Activated CD8-positive, alpha-beta memory T cell treated with anti-CD3 and anti-CD28 coated beads, Interleukin-2, amount 50 U/mL, for 4 hours (primary cell): ENCODE measurements at places on chromosomes 3 and 15.
A peak's percentile ranks its signal among the peaks of the same experiment; 100 is the strongest.

DNA sequence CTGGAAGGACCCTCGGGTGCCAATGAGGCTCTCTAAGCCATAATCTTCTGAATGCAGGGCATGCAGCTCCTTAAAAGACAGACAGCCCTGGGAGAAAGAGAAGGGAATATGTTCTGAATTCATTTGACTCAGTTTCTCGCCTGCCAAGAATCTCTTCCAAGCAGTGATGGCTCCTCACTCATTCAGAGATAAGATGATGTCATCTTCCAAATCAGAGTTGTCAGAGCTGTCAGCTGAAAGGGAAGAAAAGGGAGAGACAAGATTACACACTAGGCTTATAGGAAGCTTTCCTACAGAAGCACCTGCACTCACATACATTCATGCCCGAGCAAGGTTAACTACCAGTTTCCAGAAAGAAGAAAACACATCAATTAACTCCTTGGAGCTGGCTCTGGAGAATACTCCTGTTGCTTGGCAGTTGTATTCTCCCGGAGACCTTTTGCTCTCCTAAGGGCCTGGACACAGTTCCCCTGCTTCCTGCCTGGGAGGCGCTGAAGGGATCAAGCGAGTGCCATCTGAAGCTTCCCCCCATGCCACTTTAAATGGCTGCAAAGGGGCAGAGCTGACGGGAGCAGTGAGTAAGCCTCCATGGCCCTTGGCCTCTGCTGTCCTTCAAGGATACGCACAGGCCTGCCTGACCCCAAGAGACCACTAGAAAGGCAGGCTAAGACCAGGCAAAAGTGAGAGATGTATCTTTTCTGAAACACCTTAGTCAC is 7.7 kb downstream of the RBM15B start:
- no peak for DNase-seq

GRCh38 chr15:90221246-90221900 is 12.4 kb downstream of the CIB1 start:
- DNase-seq, result no peak

GRCh38 chr15:60255390-60255789 is 142.4 kb downstream of the ANXA2 start:
- DNase-seq, result no peak

- no peak for DNase-seq
These were observed 191.4 kb downstream of the RPLP1 start for GRCh38 chr15:69643971-69644370.

- DNase-seq, result no peak
These were observed 635.9 kb upstream of the SUCLG2 start for GRCh38 chr3:68290333-68290732.

DNA sequence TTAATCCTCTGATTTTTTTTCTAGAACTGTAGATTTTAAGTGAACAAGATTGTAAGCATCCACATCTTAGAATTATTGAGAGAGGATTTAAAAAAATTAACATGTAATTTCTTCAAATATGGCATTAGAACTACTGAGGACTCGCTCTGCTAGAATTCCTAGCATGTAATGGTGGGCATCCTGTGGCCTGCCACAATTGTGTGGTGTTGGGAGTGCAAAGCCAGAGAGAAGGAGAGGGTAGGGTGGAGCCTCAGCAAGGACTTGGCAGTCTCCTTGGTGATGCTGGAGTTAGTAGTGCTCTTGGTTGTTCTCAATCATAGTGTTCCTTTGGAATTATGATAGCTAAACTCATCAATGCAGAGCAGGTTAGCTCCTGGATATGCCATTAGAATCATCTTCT is 443.9 kb upstream of the TBL1XR1 start:
- no peak for DNase-seq

DNA sequence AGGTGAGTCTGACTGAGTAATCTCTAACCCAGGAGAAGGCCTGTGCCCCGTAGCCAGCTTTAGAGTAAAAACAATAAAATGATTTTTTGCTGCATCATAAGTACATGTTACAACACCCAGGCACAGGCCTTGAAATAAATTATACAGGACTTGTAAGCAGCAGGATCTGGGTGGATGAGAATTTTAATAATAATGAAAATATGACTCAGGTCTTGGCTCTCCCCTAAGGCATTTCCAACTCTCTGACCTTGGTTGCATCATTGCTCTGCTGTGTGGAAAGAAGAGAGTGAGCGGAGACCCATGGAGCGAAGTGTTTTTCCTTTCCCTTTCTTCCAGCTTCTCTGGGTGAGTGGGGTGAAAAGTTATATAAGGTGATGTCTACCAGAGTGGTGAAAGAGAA is 44.6 kb downstream of the EOMES start:
- DNase-seq, result no peak

- no peak for DNase-seq
These were observed 78.2 kb upstream of the TRPM1 start for GRCh38 chr15:31179693-31180092.

GRCh38 chr3:173699353-173699752 is 301.8 kb downstream of the NLGN1 start:
- DNase-seq, result no peak

GRCh38 chr15:78060232-78060631 is 17.3 kb downstream of the TBC1D2B start:
- no peak for DNase-seq

- no peak for DNase-seq
These were observed 3.5 kb upstream of the FYTTD1 start for GRCh38 chr3:197746209-197746608.

GRCh38 chr3:116553355-116553754 is 108.1 kb upstream of the LSAMP start:
- no peak for DNase-seq

- no peak for DNase-seq
These were observed 72.1 kb upstream of the MAGI1 start for GRCh38 chr3:66110840-66111239.

GRCh38 chr15:101498717-101499480 is 9.4 kb upstream of the PCSK6 start:
- no peak for DNase-seq

DNA sequence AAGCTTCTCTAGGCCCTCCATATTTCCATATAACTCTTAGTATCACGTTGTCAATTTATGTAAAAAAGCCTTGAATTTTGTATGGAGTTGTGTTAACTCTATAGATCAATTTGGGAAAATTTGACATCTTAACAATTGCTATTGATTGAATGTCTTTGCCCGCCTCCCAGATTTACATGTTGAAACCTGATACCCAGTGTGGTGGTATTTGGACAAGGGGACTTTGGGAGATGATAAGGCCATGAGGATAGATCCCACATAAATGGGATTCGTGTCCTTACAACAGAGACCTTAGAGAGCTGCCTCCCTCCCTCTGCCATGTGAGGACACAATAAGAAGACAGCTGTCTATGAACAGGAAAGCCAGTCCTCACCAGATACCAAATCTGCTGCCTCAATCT is 21.1 kb upstream of the TNK2 start:
- DNase-seq, result no peak

DNA sequence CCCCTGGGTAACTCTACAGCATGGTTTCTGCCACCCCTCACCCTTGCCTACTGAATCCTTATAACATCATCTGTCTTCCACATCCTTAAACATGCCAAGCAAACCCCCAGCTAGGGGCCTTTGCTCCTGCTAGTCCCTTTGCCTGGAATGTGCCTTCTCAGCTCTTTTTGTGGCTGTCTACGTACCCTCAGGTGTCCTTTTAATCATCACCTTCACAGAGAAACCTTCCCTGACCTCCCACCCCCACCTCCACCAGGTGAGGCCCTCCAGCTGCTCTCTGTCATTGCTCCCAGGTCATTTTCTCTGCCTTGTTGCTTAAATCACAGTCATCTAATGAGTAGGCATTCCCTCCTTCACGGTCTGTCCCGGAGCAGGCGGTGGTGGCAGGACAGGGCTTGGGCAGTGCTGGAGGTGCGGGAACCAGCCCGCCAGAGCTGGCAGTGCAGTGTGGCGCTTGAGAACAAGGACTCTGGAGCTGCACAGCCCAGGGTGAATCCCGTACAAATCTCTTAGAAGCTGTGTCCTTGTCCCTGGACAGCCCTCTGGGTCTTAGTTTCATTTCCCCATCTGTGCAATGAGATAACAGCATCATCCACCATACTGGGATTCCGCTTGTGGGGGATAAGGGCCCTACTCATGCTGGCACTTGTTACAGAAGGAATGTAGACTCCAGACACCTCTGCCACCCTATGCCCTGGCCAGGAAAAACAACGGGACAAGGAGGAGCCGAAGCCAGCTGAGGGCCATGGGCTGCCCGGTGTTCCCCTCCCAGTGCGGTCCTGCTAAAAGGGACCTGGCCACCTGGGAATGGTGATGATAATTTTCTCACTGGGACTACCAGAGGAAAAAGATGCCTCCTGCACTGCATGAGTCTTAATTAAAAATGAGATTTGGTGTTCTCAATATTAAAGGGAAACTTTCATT is 52.1 kb upstream of the IQSEC1 start:
- DNase-seq, result no peak

GRCh38 chr3:17412950-17413530 is 329.4 kb downstream of the TBC1D5 start:
- DNase-seq, result no peak

DNA sequence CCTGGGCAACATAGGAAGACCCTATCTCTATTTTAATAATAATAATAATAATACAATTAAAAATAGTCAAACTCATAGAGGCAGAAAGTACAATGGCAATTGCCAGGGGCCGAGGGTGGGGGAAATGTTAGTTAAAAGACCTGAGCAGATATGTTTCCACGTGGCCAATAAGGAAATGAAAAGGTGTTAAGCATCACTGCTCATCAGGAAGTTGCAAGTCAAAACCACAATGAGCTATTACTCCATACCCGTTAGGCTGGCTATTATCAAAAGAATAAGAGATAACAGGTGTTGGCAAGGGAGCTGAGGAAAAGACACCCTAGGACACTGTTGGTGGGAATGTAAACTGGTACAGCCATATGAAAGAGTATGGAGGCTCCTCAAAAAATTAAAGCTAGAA is 60.4 kb upstream of the PRSS50 start:
- DNase-seq, result no peak

DNA sequence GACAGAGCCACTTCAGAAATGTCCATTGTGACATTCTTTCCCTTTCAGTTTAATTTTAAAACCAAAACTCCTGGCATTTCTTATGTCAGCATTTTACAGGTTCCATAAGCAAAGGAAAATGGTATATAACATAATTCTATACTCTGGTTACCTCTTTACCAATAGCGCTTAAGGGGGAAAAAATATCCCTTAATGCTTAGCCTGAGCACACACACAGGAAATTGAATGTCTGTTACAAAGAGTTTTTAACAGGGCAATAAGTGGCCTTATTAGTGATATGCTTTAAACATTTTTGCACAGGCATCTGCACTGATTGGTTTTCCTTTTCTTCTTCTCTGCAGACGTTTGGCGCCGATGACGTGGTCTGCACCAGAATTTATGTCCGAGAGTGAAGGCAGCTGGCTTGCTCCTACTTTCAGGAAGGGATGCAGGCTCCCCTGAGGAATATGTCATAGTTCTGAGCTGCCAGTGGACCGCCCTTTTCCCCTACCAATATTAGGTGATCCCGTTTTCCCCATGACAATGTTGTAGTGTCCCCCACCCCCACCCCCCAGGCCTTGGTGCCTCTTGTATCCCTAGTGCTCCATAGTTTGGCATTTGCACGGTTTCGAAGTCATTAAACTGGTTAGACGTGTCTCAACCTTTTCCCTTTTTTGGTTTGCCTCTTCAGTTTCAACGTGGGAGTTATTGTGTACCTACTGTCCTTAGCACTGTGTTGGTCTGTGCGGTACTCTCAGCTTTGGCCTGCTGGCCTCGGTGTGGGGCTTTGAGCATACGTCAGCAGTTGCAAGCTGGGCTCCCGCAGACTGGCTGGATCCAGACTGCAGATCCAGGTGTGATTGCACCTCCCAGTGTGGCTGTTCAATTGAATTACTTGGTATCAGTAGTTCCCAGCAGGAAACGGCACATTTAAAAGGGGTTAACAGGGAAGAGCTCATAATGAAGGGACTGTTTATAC is 7.7 kb downstream of the CRABP1 start:
- DNase-seq, result no peak

GRCh38 chr3:42733501-42734262 is 31.1 kb upstream of the HHATL start:
- no peak for DNase-seq

DNA sequence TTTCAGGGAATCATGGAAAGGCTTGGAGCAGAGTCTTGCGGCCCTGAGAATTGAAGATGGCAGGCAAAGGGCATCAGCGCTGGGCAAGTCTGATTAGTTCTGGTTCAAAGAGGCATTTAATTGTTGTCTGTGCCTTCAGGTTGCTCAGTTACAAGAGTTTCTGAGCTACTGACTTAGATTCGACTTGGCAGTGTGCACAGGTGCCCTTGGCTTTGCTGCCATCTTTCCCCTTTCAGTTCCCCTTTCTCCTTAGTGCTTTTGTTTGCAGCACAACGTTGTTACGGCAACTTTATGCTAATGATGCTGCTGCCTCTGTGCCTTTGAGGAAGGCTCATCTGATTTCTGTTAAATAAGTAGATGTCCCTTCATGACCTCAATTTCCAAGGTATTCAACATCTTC is 12.5 kb downstream of the P2RY14 start:
- no peak for DNase-seq

- DNase-seq, result no peak
These were observed 299.8 kb upstream of the GOLIM4 start for GRCh38 chr3:168395551-168395950.

- no peak for DNase-seq
These were observed 307.5 kb downstream of the EDEM1 start for GRCh38 chr3:5494905-5495519.

DNA sequence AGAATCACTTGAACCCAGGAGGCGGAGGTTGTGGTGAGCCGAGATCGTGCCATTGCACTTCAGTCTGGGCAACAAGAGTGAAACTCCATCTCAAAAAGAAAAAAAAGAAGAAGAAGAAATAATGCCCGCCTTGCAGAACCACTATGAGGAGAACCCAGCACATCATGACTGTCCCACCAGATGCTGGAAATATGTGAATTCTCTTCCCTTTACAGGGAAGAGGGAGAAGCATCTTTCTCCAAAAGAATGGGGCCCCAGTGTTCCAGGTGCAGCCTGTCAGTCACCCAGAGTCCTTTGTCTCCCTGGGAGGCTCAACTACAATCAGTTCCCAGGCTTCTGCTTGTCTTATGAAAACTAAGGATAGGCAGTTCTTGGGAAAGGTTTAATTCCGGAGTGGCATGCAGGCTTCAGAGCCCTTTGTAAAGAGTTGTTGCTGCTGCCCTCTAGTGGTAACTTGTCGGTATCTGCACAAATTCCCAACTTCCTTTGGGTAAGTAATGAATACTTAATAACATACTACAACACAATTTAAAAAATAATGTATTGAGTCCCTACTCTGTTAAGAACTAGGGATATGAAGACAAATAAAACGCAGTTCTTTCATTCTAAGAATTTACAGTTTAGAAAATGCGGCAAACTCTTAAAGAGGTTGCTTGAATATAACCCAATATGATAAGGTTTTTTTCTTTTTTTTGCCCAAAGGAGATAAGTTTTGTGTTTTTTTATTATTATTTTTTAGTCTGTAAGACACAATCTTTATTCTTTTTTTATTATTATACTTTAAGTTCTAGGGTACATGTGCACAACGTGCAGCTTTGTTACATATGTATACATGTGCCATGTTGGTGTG is 18.6 kb upstream of the TICRR start:
- DNase-seq, result peak; percentile 46
